Epithelial cell of esophagus (primary cell): ENCODE measurements at places on chromosomes 2 and 18.

GRCh38 chr2:211133766-211134165 is 577.4 kb downstream of the CPS1 start:
- DNase-seq = no peak

- DNase-seq = no peak
Observed at GRCh38 chr2:50225021-50225928, 806.7 kb downstream of the NRXN1 start.

GRCh38 chr2:74436848-74437695 is 4.7 kb downstream of the RTKN start:
- DNase-seq = no peak

DNA sequence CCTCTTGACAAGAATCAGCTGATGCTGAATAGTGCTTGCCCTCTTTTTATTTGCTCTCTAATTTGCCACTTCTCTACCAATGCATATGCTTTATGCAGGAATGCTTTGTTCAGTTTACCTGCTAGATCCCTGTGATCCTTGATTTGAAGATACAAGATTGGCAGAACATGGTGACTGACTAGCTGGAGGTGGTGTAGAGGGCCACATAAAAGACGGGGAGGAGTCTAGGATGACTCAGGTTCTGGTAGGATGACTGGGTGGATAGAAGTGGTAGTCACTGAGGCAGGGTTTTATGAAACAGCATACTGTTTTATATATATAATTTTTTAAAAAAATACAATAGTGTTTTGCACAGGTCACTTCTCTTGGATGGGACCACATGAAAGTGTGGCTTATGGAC is 6.3 kb upstream of the ADGRF3 start:
- DNase-seq = peak; percentile 93

DNA sequence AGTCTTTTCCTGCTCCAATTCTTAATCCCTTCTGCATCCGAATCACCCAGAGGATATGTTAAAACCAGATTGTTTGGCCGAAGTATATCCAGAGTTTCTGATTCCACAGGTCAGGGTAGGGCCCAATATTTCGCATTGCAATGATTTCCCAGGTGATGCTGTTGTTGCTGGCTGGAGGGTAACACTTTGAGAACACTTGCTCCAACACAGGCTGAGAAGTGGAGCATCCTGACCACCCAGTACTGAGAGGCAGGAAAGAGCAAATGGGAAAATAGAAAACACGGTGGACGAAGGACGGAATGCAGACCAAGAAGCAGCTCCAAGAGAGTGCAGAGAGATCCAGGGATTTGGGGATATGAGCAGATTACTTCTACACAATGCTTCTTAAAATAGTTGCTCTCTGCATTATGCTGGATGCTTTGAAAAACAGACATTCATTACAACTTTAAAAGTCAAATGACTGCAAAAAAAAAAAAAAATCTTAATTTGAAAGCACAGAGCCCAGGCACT is 362.2 kb upstream of the SLC14A2 start:
- no peak for DNase-seq

GRCh38 chr18:25327584-25327983 is 24.4 kb downstream of the ZNF521 start:
- DNase-seq = no peak

DNA sequence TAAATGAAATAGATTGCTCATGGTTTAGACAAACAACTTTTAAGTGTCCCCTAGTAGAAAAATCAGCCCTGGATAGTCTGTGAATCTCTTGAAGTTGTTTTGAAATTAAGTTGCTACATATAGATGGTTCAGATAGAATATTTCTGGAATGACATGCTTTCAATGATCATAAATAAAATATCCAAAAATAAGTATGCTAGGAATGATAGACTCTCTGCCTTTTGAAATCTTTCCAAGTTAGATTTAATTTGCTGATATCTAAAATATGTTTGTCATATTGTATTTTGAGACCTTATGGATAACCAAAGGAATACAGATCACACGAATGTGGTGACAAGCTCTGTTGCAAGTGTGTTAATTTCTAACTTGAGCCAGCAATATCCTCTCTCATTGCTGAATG is 488.7 kb downstream of the THSD7B start:
- no peak for DNase-seq

DNA sequence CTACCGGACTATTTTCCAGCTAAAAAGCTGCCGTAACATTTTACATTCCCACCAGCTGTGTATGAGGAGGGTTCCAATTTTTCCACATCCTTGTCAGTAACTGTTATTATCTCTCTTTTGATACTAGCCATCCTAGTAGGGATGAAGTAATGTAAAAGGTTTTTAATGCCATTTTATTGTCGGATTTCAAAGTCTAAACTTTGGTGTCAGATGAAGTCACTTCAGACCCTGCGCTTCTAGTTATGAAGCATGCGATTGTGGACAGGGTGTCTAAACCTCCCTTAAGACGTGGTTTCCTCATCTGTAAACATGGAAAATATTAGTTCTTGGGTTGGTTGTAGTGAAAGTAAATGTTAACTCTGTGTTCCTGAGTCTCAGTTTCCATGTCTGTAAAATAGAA is 4.7 kb downstream of the DGKD start:
- DNase-seq = no peak

DNA sequence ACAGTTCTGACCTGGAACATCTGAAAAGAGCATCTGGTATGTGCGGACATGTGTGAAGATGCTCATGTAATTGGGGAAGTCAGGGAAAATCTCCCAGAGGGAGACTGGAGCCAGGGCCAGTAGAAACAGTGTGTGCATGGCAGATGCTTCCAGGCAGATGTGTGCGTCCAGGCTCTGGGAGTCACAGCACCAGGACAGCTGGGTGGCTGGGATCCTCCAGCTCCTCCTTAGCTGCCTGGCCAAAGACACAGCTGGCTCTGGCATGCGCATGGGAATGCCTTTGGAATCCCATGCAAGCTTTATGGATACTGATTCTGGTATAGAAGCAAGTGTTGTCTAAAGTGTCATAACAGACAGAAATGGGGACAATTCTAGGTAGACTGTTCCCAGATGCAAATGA is 369.7 kb downstream of the INSIG2 start:
- DNase-seq = no peak
